SK-N-SH (cell line): ENCODE measurements at places on chromosomes 4 and X.
A peak's percentile ranks its signal among the peaks of the same experiment; 100 is the strongest.

DNA sequence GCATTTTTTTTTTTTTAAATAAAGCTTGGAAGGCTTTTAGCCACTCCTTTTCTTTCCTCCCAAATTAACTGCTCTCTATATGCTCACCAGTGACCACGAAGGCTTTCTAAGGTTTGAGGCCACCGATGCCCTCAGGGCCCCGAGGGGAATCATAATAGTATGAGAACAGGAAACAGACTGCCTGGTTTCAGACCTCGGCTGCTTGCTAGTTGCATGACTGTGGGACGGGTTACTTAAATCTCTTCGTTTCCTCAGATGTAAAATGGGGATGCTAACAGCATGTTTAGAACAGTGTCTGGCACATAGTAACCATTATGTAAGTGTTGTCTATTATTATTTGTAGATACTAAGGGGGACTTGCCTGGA, 3.6 kb downstream of the LINC00632 start:
- DNase-seq, result no peak

DNA sequence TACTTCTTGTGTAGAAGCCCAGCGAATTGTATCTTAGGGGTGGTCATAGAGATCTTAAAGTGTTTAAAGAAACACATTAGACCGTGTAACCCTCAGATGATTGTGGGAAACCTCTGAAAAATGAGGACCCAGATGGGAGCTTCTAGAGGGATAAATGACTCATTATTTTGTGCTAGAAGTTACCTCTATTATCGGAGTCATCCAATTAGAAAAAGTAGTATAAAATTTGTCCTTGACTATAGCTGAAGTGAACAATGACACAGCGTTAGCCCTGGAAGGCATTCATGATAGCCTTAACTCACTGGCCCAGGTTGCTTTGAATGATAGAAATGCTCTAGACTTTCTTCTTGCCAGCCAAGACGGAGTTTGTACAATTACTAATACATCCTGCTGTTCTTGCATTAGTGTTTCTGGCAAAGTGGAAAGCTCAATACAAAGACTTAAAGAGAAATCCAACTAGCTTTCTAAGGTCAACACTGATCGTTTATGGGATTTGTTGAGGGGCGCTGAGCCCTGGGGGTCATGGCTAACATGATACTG, 178.9 kb upstream of the VEGFC start:
- DNase-seq, result no peak

GRCh38 chrX:64894454-64895038, 81.7 kb downstream of the ZC4H2 start:
- peak; percentile 25 for DNase-seq

DNA sequence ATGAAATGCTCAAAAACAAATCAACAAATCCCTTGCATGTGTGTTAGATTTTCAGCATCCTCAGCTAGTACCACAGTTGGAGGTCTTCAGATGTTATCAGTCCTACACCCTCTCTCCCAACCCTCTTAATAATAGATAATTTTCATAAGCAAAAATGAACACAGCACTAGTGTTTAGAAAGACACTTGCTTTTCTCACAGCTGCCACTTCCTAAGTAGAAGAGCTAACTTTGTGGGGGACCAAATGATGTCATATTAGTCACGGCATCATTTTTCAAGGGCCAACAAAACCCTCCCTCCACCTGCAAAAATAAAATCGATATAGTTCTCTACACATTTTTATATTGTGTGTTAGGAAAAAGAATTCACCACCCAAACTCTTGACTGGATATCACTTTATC, 163.5 kb upstream of the GYPA start:
- DNase-seq, result no peak

- no peak for DNase-seq
Observed at GRCh38 chr4:138158746-138159297, 83.3 kb downstream of the SLC7A11 start.

DNA sequence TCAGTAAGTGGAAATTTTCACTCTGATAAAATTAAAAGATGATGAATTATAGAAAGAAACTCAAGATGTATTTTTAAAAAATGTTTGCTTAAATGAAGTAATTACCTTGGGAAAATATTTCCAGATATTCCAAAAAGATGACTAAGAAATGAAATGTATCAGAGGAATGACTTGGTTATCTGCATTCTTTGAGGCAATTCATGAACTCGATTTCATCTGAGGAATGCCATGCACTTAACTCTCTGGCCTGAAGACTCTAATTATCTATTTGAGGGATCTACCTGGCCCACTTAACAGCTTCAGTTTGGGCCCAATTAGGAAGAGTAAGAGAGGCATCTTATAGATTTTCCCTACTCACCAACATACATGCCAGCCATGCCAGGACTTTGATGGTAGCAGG, 182.3 kb downstream of the INPP4B start:
- no peak for DNase-seq

- DNase-seq, result no peak
Observed at GRCh38 chr4:404006-404405, 66.4 kb downstream of the ZNF141 start.

- DNase-seq, result no peak
Observed at GRCh38 chrX:14590216-14590615, 60.9 kb downstream of the GLRA2 start.

- DNase-seq, result no peak
Observed at GRCh38 chrX:15475021-15475420, 18.1 kb downstream of the PIR start.

GRCh38 chr4:85773372-85773771, 298.4 kb downstream of the ARHGAP24 start:
- no peak for DNase-seq

DNA sequence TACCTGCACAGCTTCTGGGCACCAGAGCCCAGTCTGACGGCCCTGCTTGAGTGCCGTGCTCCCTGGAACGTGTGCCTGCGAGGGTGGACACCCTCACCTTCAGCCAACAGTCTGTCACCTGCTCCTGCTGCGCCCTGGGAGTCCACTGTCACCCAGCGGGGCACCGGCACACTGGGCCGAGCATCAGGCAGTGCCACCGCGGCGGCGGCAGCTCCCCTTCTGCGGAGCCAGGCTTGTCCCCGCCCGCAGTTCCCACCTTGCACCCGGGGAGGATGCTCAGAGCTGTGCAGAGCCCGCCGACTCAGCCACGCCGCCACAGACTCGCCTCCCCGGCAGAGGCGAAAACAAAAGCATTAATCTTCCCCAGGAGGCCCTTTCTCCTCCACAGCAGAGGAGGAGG, 86.8 kb downstream of the ABLIM2 start:
- DNase-seq, result no peak

GRCh38 chrX:31435592-31435991, 363.8 kb upstream of the FTHL17 start:
- no peak for DNase-seq

- no peak for DNase-seq
Observed at GRCh38 chrX:108000751-108001150, 18.6 kb upstream of the TEX13B start.

DNA sequence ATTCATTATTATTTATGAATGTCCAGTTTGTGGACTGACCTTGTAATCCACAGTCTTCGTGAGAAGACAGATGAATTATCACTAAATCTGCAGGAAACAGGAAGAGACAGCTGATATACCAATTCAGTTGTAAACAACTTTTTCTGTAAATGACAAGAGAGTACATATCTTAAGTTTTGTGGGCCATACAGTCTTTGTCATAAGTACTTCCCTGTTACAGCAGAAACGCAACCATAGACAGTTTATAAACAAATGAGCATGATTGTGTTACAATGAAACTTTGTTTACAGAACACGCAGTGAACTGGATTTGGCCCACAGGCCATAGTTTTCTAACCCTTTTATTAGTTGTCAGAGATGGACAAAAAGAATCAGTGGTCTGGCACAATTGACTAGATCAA, 443.4 kb downstream of the PDGFC start:
- no peak for DNase-seq

DNA sequence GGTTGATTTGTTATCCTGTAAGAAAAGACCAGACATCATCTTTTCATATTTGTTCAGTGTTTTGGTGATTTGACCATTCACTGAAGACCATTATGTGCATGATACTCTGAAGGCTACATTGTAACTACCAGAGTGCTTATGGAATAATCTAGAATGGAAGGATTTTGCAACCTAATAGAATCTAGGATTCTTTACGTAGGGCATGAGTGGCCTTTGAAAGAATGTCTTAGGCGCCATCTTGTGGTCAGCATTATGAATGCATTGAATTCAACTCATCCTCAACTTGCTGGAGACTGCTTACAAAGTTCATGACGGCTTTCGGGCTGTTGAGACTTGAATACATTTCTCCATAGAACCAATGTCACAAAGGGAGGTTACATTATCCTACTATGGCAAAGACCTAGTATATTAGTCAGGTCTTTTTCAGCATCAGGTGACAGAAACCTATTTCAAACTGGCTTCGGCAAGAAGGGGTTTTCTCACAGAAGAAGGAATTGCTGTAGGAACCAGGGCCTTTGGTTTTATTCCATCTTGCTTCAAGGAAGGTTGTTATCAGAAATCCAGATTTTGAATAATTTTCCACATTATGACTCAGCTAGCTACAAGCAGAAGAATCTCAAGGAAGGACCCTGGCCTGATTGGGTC, 104.1 kb downstream of the GPAT3 start:
- DNase-seq, result peak; percentile 47

GRCh38 chr4:77564231-77564630, 41.4 kb upstream of the CXCL13 start:
- DNase-seq, result no peak

DNA sequence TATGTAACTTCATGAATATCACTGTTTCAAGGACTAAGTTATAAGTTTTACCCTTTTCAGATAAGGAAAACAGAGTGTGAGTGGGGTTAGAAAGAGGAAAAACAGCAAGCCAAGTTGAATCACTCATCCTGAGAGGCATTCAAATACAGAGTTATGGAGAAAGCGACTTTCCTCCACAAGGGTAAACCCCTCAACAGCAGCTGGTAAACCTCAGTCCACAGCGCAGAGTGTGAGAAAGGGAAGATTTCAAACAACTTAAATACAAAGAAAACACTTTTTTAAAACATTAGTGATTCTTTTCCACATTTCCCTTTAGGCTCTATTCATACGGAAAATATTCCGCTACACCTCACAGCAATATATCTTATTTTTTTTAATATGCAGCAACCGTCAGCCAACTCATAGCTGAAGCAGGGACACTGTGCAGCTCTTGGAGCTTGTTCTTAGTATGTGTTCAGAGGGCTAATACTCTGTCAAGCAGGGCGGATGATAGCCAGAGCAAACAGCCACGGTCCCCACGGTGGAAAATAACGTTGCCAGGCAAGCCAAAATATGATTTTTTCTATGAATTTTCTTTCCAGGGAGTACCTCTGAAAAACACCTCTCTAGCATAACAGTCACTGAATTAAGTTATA, 488.9 kb upstream of the FAT1 start:
- DNase-seq, result no peak

- no peak for DNase-seq
Observed at GRCh38 chr4:62571494-62571893, 1371.4 kb downstream of the ADGRL3 start.

- no peak for DNase-seq
Observed at GRCh38 chr4:42906341-42906740, 13.8 kb downstream of the GRXCR1 start.

- no peak for DNase-seq
Observed at GRCh38 chr4:19623866-19624265, 627.8 kb upstream of the SLIT2 start.

- DNase-seq, result peak; percentile 70
Observed at GRCh38 chrX:103629318-103630170, 769 bp downstream of the TCEAL1 start.

GRCh38 chr4:6782846-6783110, 251 bp downstream of the KIAA0232 start:
- no peak for DNase-seq

GRCh38 chr4:119100655-119101054, 35.0 kb upstream of the MYOZ2 start:
- DNase-seq, result no peak

- DNase-seq, result no peak
Observed at GRCh38 chrX:149374751-149375150, 130.4 kb downstream of the IDS start.

DNA sequence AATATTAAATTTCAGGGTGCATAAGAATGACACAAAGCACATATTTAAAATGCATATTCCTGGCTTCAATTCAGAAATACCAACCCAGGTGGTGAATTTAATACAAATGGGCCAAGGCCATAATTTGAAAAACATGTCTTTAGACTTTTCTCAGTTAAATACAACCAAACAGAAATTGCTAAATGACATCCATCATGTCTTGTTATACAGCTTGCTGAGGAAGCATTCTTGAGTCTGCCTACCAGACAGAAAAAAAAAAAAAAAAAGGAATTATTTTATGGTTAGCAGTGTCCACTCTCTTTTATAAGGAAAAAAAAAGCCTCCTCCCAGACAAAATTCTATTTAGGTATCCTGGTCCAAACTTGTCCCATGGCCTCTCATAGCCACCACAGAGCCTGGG, 119.1 kb downstream of the PAPSS1 start:
- DNase-seq, result no peak

- DNase-seq, result no peak
Observed at GRCh38 chrX:3712051-3712869, 1.2 kb downstream of the PRKX start.

GRCh38 chr4:30429813-30430761, 290.1 kb upstream of the PCDH7 start:
- no peak for DNase-seq

- no peak for DNase-seq
Observed at GRCh38 chr4:26104056-26104685, 190.2 kb downstream of the SMIM20 start.

GRCh38 chr4:37603070-37603468, 83.1 kb downstream of the RELL1 start:
- peak; percentile 85 for DNase-seq

DNA sequence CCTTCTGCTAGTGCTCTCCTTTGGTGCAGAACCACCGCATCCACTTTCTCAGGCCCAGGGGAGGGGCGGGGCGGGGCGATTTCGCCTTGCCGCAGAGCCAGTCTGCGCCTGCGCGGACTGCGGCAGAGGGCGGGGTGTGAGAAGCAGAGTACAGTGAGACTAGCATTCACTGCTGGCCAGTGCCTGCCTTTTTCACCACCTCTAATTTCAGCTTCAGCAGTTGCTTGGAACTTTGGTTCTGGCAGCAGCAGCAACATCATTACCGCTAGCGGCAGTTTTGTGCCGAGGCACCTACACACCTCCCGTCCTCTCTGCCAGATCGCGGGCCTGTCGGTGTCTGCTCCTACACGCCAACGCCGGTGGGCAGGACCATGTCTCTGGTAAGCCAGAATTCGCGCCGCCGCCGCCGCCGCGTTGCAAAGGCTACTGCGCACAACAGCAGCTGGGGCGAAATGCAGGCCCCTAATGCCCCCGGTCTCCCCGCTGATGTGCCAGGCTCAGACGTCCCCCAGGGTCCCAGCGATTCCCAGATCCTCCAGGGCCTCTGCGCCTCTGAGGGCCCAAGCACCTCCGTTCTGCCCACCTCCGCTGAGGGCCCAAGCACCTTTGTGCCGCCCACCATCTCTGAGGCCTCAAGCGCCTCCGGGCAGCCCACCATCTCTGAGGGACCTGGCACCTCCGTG, at the start of gene MAGEE1:
Gene MAGEE1 (plus strand): TSS at position 151 of the 683 bp plus-strand sequence. CDS start 221 bp downstream, at position 372.
- peak; percentile 80 for DNase-seq

GRCh38 chr4:36332023-36332781, 50.8 kb downstream of the DTHD1 start:
- no peak for DNase-seq

DNA sequence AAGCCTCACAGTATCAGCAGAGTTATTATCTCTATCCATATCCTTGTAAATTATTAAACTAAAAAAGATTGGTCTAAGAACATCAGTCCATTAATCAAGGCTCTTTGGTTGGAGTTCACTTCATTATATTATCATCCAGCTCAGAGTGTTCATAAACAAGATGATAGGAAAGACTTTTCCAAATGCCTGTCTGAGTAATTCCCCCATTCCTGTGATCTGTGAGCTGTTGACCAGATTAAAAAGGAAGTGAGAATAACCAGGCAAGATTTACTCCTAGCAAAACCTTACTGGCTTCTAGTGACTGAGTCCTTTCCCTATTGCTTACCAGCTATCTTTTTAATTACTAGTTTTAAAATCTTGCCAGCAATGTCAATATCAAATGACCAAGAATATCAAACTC, 14.9 kb downstream of the PKD2 start:
- DNase-seq, result no peak
